Activated naive CD4-positive, alpha-beta T cell treated with Interleukin-2 at 50 U/mL for 16 hours (primary cell): ENCODE measurements at places on chromosomes 6 and 20.

DNA sequence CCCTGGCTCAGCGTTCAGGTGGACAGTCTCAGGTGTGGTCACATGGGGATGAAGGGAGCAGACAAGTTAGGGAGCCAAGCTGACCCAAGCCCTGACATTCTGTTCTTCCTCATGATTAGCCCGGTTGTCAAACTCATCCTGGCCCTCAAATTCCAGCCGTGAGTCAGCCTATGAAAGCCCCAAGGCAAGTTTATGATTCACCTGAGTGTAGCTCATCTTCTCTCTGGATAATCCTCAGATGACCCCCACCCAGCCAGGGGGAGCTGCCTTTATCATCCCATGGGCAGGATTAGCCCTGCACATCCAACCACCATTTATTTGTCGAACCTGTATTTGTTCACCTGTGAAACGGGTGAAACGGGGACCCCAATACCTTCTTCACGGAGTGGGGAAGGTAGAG, 161.9 kb downstream of the DHX35 start:
- DNase-seq, result no peak

DNA sequence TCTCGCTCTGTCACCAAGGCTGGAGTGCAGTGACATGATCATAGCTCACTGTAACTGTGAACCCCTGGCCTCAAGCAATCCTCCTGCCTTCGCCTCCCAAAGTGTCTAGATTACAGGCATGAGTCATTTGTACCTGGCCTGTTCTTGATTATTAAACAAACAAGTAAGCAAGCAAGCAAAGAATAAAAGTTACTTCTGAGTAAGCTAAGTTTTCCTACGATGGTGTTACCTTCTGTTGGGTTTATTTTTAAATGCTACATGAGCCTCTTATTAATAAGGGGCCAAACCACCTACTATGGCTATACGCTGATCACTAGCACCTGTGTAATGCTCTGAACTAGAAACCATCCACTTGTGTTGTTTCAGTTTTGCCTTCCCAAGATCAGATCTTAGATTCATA, 50.8 kb downstream of the IL22RA2 start:
- no peak for DNase-seq

DNA sequence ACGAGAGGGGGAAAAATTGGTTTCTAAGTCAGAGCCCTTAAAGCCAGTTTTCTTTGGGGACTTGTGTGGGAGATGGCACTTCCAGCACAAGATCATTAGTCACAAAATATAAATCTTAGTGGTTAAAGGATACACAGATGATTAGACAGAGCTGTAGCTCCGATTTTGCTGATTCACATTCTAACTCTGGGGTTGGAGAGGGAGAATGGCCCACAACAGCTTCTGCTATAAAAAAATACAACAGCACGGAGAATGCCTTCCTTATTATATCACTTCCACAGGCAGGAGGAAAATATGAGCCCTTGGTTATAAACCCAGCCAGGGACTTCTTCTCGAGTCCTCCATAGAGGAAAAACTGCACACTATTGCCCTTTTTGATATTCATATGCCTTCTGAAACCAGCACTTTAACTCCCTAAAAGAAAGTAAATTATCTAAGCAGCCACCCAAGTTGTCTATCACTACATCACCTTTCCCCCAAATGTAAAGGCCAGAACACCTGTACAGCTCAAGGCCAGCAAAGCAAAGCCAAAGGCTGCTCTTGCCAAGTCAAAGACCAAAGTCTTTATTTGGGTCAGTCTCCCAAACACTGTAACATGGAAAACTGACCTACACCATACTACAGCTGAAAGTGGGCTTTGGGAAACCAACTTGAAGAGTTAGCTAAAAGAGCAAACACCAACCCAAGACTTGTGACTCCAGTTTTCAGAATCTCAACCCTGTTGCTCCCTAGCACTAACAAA, 10.4 kb downstream of the MRPL14 start:
- DNase-seq, result no peak

- DNase-seq, result no peak
Observed at GRCh38 chr6:109081516-109082187, 13.0 kb downstream of the SESN1 start.

GRCh38 chr6:69985180-69985579, 118.8 kb downstream of the COL19A1 start:
- DNase-seq, result no peak

- DNase-seq, result no peak
Observed at GRCh38 chr6:148395583-148396101, 53.0 kb downstream of the SASH1 start.

DNA sequence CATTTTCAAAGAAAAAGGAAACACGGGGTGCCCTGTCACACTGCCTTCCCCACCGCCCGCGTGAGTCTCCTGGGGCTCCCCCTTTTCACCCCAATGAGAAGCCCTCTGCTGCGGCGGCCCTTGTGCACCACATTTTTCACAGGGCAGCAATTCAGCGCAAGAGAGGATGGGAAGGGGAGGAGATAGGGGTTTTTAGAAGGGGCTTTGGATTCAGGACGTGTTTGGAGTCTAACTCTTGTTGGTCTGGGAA, 726 bp upstream of the ARFGEF3 start:
- no peak for DNase-seq

- no peak for DNase-seq
Observed at GRCh38 chr6:56484669-56485068, 158.0 kb downstream of the DST start.

- DNase-seq, result no peak
Observed at GRCh38 chr20:48702455-48702913, 125.3 kb downstream of the PREX1 start.

DNA sequence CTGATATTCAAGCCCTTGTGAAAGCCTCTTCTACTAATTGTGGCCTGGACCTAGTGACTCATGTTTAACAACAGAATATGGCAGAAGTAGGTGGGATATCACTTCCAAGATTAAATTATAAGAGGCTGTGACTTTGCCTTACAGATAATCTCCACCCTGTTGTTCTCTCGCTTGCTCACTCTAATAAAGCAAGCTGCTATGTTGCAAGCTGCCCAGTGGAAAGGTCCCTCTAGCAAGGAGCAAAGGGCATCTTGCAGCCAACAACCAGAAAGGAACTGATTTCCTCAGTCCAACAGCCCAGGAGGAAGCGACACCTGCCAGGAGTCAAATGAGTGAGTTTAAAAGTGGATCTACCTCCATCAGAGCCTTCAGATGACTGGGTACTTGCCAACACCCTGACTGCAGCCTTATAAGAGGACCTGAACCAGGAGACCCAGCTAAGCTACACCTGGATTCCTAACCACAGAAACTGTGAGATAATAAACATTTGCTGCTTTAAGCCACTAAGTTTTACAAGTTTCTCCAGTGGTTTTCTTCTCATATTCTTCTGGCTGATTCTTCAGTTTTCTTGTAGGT, 112.6 kb downstream of the FRK start:
- no peak for DNase-seq

GRCh38 chr6:43765776-43766499, 4.1 kb upstream of the VEGFA start:
- DNase-seq, result no peak

- DNase-seq, result no peak
Observed at GRCh38 chr20:35311822-35312221, 19.6 kb upstream of the FAM83C start.
